ENCODE measurements at places on chromosomes 2 and 18. TPM values are rescaled to one million over a fixed set of nuclear protein-coding genes. Genes with fewer than 3 reads are reported as not detected.
A peak's percentile ranks its signal among the peaks of the same experiment; 100 is the strongest.

- H3K4me3 ChIP-seq: peak overlapping the region; percentile 50
- peaks cover 4% of the 10 kb centered on the region for H3K4me1 ChIP-seq
- H3K27me3 ChIP-seq: no peaks in the 10 kb centered on the region
- H3K27ac ChIP-seq: no peak overlapping the region
- no peak for DNase-seq
These were observed 135.3 kb downstream of the INSIG2 start for GRCh38 chr2:118223511-118223991.

DNA sequence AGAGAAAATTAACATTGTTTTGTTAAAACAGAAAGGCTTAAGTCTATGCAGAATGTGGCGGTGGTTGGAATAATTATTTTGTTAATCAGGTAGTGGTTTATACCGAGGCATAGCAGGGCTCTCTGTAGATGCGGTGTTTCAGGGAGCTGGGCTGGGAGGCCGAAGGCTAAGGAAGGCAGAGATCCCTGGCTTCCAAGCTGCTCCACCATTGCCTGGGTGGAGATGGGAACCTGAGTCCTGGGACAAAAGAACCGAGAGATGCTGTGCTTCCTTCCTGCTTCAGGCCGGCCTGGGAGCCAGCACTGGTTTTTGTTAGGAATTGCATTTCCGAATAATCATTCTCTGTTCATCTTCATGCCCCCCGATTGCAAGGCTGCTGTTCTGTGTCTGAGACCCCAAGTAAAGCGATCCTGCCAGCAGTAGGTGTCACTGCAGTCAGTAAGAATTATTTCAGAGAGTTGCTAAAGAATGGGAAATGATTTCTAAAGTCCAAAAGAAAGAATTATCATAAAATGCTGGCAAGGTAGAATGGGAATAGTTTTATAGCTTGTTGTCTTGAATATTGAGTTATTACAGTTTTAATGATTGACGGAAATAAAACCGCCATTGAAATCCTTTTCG is 824.9 kb downstream of the GALR1 start:
- no peak for DNase-seq
- no peaks in the 10 kb centered on the region for H3K4me1 ChIP-seq
- no peaks in the 10 kb centered on the region for H3K36me3 ChIP-seq
- H3K27me3 ChIP-seq: no peaks in the 10 kb centered on the region
- H3K4me3 ChIP-seq: no peak overlapping the region

Gene APLF
- total RNA-seq: 5.2 TPM

Gene PFN4
- total RNA-seq: 0.54 TPM

Gene VIL1
- 0.76 TPM for total RNA-seq

DNA sequence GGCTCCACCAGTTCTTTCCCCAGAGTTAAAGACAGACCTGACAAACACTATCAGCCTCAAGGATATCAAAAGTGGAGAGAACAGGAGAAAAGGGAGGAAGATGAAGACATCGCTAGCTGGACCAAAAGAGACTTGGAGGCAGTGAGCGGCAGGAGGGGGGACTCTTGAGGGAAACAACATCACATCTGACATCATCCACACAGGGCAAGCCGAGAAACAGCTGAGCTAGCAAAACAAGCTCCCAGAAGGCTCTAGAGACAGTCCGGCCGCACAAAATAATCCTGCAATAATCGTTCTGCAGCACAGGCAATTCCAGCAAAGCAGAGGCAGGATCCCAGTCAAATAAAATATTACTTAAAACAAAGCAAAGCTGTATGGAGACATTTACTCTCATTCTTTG is 239.8 kb downstream of the EN1 start:
- no peak for DNase-seq
- H3K27ac ChIP-seq: no peak overlapping the region
- H3K27me3 ChIP-seq: no peaks in the 10 kb centered on the region
- H3K36me3 ChIP-seq: no peaks in the 10 kb centered on the region
- H3K4me3 ChIP-seq: no peak overlapping the region
- H3K4me1 ChIP-seq: no peaks in the 10 kb centered on the region

- no peak for DNase-seq
- H3K27me3 ChIP-seq: no peaks in the 10 kb centered on the region
- H3K4me1 ChIP-seq: peaks cover 10% of the 10 kb centered on the region
- H3K36me3 ChIP-seq: no peaks in the 10 kb centered on the region
- no peak overlapping the region for H3K4me3 ChIP-seq
- H3K27ac ChIP-seq: no peak overlapping the region
These were observed 35.5 kb downstream of the TMEFF2 start for GRCh38 chr2:192159208-192159607.

Gene KCNG2
- total RNA-seq: 0.49 TPM

DNA sequence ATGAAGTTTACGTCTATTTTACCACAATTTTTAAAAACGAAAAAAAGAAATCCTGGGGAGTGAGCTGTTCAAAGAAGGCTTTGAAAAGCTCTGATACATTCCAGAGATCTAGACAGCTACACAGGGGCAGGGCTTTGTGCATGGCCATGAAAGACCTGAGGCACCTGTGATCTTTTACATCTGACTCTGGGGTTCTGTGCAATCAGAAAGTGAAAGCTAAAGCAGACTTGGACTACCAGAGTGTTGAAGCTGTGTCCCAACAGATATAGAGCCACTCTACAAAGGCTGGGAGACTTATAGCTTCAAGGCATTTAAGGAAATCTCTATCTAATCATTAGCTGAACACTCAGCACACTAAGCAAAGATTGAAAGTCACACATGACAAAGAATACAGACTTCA is 34.1 kb downstream of the PARD6G start:
- no peaks in the 10 kb centered on the region for H3K27me3 ChIP-seq
- no peak overlapping the region for H3K4me3 ChIP-seq
- H3K27ac ChIP-seq: no peak overlapping the region
- no peaks in the 10 kb centered on the region for H3K36me3 ChIP-seq

- no peaks in the 10 kb centered on the region for H3K27me3 ChIP-seq
- no peak overlapping the region for H3K27ac ChIP-seq
- H3K4me1 ChIP-seq: no peaks in the 10 kb centered on the region
- H3K36me3 ChIP-seq: no peaks in the 10 kb centered on the region
- H3K4me3 ChIP-seq: no peak overlapping the region
- no peak for DNase-seq
These were observed 93.9 kb downstream of the SLC5A7 start for GRCh38 chr2:108080177-108080576.

- peaks cover 58% of the 10 kb centered on the region for H3K36me3 ChIP-seq
- peaks cover 35% of the 10 kb centered on the region for H3K4me1 ChIP-seq
- peak; percentile 55 for DNase-seq
- no peaks in the 10 kb centered on the region for H3K27me3 ChIP-seq
- peak overlapping the region; percentile 96 for H3K27ac ChIP-seq
These were observed 602 bp downstream of the SNX17 start for GRCh38 chr2:27370816-27371620.

DNA sequence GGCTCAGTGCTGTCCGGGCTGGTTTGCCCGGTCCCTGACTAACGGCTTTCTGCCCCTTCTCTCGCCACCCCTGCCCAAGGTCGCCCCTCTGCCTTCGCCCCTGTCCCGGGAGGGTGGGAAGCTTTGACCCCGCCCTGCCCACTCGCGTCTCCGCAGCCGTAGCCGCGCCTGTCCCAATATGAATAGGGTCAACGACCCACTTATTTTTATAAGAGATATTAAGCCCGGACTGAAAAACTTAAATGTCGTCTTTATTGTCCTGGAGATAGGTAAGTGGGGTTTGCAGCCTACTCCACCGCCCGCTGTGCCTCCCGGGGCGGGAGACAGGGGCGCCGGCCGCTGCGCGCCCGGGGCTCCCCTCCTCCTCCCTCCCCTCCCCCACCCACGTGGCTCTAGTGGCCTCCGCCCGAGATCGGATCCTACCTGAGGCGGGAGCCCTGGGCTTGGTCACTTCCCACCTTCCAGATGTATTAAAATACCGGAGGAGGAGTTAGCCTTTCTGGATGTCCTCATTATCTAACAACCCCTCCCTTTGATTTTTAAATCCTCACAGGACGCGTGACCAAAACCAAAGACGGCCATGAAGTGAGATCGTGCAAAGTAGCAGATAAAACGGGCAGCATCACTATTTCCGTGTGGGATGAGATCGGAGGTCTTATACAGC is 633 bp downstream of the NABP1 start:
- H3K36me3 ChIP-seq: no peaks in the 10 kb centered on the region
- H3K4me1 ChIP-seq: peaks cover 35% of the 10 kb centered on the region
- DNase-seq: peak; percentile 88
- H3K4me3 ChIP-seq: peak overlapping the region; percentile 68

DNA sequence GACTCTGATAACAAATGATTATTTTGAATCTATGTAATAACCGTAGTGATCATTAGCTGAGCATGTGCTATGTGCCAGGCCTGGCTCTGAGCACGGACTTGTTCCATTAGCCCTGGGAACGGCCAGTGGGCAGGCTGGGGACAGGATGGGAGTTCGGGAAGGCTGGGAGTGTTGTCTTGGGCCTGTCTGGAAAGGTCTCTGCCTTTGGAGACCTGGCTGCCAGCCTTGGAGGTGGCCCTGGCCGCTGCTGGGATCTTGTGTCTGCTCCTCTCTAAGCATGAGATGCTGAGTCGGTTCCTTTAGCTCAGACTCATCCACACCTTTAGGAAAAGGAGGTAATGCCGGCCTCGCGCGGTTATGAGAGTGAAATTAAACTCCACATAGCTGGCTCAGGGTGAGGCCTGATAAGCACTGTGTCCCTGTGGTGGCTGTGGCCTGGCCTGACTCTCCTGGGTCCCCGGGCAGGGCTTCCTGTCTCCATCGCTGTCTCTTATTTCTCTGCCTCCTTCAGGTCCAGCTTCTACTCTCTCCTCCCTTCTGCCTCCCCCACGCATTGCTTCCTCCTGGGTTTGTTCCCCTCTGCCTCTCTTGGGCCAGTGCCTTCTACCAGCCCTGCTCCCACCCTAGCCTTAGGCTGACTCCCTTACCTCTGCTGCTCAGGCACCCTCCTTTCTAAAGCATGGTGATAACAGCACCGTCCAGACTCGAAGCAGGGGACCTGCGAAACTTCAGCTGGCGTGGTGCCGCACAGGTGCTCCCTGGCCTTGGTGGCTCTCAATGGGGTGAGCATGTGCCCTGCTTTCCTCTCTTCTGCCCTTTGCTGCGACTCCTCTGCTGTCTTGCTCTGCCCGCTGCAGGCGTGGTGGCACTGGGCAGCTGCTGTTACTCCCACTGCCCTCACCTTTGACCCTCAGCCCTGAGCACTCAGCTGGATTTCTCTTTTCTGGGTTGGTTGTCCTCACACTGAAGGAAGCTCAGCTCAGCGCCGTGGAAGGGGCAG is 41.8 kb downstream of the NCK2 start:
- H3K27me3 ChIP-seq: no peaks in the 10 kb centered on the region
- H3K27ac ChIP-seq: no peak overlapping the region
- no peaks in the 10 kb centered on the region for H3K36me3 ChIP-seq
- H3K4me3 ChIP-seq: no peak overlapping the region
- peak; percentile 59 for DNase-seq

Gene DARS1
- 63.3 TPM for total RNA-seq

Gene MAP3K19
- total RNA-seq: 45.7 TPM

- DNase-seq: no peak
- H3K27me3 ChIP-seq: no peaks in the 10 kb centered on the region
- peaks cover 29% of the 10 kb centered on the region for H3K36me3 ChIP-seq
- H3K4me3 ChIP-seq: no peak overlapping the region
- peaks cover 31% of the 10 kb centered on the region for H3K4me1 ChIP-seq
- no peak overlapping the region for H3K27ac ChIP-seq
These were observed 78.2 kb upstream of the ITGB6 start for GRCh38 chr2:160278101-160278878.

Gene MLPH
- 464 TPM for total RNA-seq

Gene REG3A
- total RNA-seq: 0.44 TPM

DNA sequence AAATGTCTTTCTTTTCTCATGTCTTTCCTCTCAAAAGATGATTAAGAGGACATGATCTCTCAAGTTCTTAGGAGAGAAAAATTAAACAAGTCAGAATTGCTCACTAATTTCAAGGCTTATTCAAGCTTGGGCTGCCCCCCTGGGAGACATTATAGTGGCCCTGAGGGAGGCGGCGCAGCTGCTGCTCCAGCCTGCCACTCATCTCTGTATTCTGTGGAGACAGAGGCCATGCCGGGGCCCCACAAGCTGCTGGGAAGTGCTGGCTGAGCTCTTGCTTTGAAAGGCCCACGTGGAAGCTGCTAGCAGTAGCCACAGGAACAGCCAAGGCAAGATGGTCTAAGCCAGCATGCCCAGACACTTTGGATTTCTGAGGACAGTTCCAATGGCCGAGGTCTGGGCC is 267.4 kb downstream of the LNPK start:
- H3K36me3 ChIP-seq: no peaks in the 10 kb centered on the region
- peak; percentile 15 for DNase-seq
- no peaks in the 10 kb centered on the region for H3K27me3 ChIP-seq
- no peak overlapping the region for H3K27ac ChIP-seq
- H3K4me1 ChIP-seq: no peaks in the 10 kb centered on the region
- H3K4me3 ChIP-seq: no peak overlapping the region

Gene POTEI
- 0.07 TPM for total RNA-seq

DNA sequence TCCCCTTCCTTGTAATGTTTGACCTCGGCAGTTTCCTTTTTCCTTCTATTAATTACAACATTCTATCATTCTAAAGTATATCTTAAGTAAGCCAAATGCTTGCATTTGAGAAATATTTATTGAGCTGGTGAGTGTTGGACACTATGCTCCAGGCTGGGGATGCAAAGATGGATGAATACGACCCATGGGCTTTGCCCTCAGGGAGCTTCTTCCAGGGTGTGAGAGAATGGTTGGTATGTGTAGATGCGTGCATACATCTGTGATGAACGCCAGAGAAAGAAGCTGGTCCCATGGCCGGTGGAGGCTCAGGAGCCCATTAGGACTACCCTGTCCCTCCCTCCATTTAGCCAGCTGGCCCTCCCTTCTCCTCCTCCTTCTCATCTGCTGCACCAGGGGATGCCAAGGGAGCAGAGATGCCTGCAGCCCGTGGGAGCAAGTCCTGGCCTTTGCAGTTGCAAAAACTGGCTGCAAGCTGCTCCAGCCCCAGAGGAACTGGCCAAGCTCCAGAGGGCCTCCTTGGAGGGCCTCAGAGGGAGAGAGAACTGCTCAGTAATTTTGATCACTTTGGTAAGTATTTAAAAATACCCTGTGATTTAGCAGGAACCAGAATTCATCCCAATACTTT is 65.7 kb upstream of the FOSL2 start:
- no peaks in the 10 kb centered on the region for H3K36me3 ChIP-seq
- H3K4me3 ChIP-seq: no peak overlapping the region
- H3K27ac ChIP-seq: no peak overlapping the region
- no peak for DNase-seq

Gene RAX
- not detected for total RNA-seq

All from upper lobe of left lung (tissue), 6 donors.